ENCODE measurements at places on chromosomes 2 and 18.

GRCh38 chr2:218878926-218879761 is 1.5 kb upstream of the WNT10A start:
- no peak overlapping the region for H3K4me3 ChIP-seq
- H3K27me3 ChIP-seq, result no peaks in the 10 kb centered on the region
- peak; percentile 40 for DNase-seq
- H3K27ac ChIP-seq, result peak overlapping the region; percentile 25
- H3K36me3 ChIP-seq, result no peaks in the 10 kb centered on the region

DNA sequence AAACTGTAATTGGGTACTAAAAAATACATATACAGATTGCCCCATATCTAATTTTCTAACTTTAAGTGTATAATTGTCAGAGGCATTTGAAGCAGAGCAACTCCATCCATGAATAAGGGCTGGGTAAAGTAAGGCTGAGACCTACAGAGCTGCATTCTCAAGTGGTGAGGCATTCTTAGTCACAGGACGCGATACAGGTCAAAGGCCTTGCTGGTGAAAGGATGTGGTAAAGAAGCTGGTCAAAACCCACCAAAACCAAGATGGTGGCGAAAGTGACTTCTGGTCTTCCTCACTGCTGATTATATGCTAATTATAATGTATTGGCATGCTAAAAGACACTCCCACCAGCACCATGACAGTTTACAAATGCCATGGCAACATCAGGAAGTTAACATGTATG is 50.0 kb downstream of the SLC8A1 start:
- no peak overlapping the region for H3K4me3 ChIP-seq
- H3K4me1 ChIP-seq, result no peaks in the 10 kb centered on the region
- no peaks in the 10 kb centered on the region for H3K36me3 ChIP-seq
- no peaks in the 10 kb centered on the region for H3K27me3 ChIP-seq

DNA sequence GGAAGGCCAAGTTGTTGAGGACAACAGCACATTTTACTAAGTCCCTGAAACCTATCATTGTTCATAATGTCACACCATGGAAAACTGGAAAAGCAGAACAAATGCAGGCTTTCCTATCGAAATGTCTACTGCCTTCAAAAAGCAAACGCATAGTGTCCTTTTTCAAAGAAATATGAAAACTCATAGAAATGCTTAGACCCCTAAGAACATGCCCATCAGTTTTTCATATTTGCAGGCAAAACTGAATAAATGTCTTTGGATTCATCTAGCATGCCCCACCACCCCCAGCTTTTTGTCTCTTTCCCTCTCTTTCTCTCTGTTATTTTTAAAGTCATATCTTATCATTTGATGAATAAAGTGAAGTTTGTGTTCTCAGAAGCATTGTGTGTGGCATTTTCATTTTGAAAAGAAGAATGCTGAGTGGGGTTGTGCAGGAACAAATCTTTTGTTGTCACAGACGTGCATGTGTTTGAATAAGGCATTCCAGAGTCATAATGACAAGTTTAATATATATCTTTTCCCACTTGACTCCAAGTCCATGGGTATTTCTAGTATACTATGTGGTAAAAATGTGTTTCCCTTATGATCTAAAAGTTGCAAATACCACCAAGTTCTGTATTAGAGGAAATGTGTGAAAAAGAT is 2180.0 kb upstream of the PIK3C3 start:
- no peaks in the 10 kb centered on the region for H3K27me3 ChIP-seq
- no peak overlapping the region for H3K27ac ChIP-seq
- DNase-seq, result no peak

DNA sequence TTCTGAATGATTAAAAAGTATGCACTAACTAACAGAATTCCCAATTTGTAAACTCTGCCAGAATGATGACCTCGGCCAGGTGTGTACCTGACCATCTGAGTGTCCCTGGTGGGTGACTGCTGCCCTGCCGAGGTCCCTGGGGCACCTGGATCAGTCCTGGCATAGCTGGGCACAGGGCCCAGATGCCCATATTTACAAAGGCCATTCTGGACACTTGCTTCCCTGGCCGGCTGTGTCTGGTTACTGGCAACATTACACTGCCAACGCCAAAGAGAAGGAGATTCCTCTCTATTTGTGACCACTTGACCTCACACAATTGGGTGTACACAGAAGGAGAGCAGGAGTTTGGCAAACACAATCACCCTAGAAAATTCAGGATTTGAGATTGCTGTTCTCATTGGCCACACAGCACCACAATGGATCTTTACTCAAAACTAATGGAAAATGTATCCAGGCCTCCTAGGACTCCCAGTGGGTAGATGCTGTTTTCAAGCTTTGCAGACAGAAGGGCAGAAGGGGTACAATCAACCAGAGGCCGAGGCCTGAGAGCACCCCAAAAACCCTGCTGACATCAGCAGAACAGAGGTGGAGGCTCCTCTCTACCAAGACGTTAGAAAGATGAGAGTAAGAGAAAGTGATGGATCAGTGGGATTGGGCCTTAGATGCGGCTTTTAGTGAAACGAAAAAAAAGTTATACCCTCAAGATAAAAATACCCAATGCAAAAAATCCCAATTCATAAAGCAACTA is 58.3 kb upstream of the PXDN start:
- H3K27me3 ChIP-seq, result no peaks in the 10 kb centered on the region
- no peak overlapping the region for H3K27ac ChIP-seq
- no peaks in the 10 kb centered on the region for H3K4me1 ChIP-seq
- H3K36me3 ChIP-seq, result no peaks in the 10 kb centered on the region
- no peak overlapping the region for H3K4me3 ChIP-seq
- DNase-seq, result no peak

GRCh38 chr2:198374375-198375082 is 570.1 kb downstream of the PLCL1 start:
- H3K4me1 ChIP-seq, result no peaks in the 10 kb centered on the region
- DNase-seq, result peak; percentile 49
- no peak overlapping the region for H3K4me3 ChIP-seq
- H3K27ac ChIP-seq, result no peak overlapping the region

DNA sequence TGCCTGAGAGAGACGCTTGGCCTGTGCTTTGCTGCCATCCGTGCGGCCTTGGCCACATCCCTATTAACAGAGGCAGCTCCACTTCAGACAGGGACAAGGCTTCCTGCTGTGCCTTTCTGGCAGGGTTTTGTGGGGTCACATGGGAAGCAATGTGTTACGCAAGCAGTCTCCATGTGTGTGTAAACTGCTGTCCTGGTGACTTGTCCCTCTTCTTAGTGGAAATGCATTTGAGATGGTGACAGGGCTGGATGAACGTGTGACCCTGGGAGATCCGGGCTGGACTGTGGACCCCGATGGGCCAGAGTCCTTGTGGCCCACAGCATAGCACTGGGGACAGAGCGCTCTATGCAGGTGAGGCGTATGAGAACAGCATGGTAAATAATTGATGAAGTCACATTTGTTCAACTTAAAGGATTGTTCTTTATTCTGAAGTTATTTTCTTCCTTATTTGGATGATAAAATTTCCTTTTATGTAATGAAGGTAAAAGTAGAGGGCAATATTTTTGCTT is 23.2 kb downstream of the ASB1 start:
- no peak overlapping the region for H3K4me3 ChIP-seq
- H3K4me1 ChIP-seq, result no peaks in the 10 kb centered on the region
- H3K36me3 ChIP-seq, result peaks cover 2% of the 10 kb centered on the region
- H3K27ac ChIP-seq, result no peak overlapping the region
- H3K27me3 ChIP-seq, result no peaks in the 10 kb centered on the region
- no peak for DNase-seq

DNA sequence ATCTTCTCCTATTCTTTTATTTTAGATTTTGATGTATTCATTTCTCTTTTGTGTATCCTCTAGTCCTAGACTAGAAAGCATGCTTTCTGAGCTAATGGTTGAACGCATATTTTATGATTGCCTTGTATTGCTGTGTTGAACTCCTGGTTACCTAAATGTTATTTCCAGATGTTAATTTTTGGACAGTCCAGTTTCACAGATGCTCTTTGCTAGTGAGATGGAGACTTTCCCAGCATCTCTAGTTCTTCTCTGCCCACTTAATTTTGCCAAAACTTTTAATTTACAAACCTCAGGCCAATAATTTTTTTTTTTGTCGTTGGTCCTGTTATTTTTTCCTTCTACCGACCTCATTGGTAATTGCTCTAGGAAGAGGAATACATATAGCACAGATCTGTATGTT is 153.2 kb downstream of the HAUS1 start:
- no peak overlapping the region for H3K27ac ChIP-seq
- no peaks in the 10 kb centered on the region for H3K27me3 ChIP-seq
- no peaks in the 10 kb centered on the region for H3K36me3 ChIP-seq
- no peak for DNase-seq

- no peaks in the 10 kb centered on the region for H3K4me1 ChIP-seq
- H3K4me3 ChIP-seq, result no peak overlapping the region
- H3K36me3 ChIP-seq, result peaks cover 19% of the 10 kb centered on the region
- no peaks in the 10 kb centered on the region for H3K27me3 ChIP-seq
Observed at GRCh38 chr2:218434456-218434855, 15.5 kb downstream of the VIL1 start.

DNA sequence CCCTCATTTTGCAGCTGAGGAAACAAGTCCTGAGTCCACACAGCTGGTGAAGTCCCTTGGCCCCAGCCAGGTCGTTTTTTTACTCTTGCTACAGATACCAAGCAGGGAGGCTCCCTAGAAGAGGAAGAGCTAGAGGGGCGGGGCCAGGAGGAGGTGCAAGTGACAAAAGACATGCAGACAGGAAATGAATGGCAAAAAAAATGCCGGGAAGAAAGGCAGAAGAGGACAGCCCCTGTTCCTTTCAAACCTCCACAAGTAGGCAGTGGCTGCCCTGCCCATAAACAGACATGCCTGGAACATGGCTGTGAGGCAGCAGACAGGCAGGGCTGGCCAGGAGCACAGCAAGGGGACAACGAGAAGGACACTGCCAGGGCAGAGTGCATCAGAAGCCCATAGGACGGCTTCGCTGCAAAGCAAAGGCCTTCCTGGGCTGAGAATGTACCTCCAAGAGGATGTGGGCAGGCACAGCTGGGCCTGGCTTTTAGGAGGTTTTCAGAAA is 108.7 kb downstream of the ZBTB7C start:
- H3K4me3 ChIP-seq, result no peak overlapping the region
- no peaks in the 10 kb centered on the region for H3K36me3 ChIP-seq
- no peaks in the 10 kb centered on the region for H3K4me1 ChIP-seq

GRCh38 chr2:112870841-112871835 is 34.6 kb upstream of the IL1B start:
- no peaks in the 10 kb centered on the region for H3K4me1 ChIP-seq
- no peaks in the 10 kb centered on the region for H3K36me3 ChIP-seq
- no peaks in the 10 kb centered on the region for H3K27me3 ChIP-seq
- H3K4me3 ChIP-seq, result no peak overlapping the region
- H3K27ac ChIP-seq, result no peak overlapping the region

GRCh38 chr18:2108591-2108990 is 462.7 kb downstream of the METTL4 start:
- H3K4me3 ChIP-seq, result no peak overlapping the region
- no peaks in the 10 kb centered on the region for H3K27me3 ChIP-seq
- no peak for DNase-seq
- H3K27ac ChIP-seq, result no peak overlapping the region

DNA sequence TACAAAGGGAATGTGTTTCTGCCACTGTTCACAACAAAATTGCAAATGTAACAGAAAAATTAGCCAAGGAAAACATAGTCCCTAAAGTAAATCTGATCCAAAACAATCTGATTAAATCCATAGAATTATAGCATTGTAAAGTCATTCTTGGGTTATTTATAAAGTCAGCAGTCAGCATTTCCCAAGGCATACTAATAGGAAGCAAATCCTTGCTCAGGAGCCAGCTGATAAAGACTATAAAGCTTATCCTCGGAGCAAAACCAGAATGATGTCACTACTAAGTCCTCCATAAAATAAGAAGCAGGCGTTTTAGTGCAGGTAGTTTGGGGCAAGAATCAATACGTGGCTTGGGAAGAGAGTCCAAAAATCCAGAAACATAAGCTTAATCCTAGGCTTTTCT is 67.3 kb upstream of the CSRNP3 start:
- no peaks in the 10 kb centered on the region for H3K36me3 ChIP-seq
- H3K27ac ChIP-seq, result no peak overlapping the region
- no peaks in the 10 kb centered on the region for H3K27me3 ChIP-seq
- 0 out of 2 replicates have a peak, but pooled peaks cover 4% of the 10 kb centered on the region for H3K4me1 ChIP-seq

- H3K4me1 ChIP-seq, result no peaks in the 10 kb centered on the region
- no peaks in the 10 kb centered on the region for H3K36me3 ChIP-seq
- H3K27ac ChIP-seq, result no peak overlapping the region
- DNase-seq, result no peak
Observed at GRCh38 chr2:199228887-199229819, 228.6 kb downstream of the SATB2 start.

GRCh38 chr2:54529935-54530334 is 73.8 kb downstream of the SPTBN1 start:
- no peak overlapping the region for H3K4me3 ChIP-seq
- H3K27ac ChIP-seq, result no peak overlapping the region
- no peaks in the 10 kb centered on the region for H3K27me3 ChIP-seq
- no peaks in the 10 kb centered on the region for H3K36me3 ChIP-seq

DNA sequence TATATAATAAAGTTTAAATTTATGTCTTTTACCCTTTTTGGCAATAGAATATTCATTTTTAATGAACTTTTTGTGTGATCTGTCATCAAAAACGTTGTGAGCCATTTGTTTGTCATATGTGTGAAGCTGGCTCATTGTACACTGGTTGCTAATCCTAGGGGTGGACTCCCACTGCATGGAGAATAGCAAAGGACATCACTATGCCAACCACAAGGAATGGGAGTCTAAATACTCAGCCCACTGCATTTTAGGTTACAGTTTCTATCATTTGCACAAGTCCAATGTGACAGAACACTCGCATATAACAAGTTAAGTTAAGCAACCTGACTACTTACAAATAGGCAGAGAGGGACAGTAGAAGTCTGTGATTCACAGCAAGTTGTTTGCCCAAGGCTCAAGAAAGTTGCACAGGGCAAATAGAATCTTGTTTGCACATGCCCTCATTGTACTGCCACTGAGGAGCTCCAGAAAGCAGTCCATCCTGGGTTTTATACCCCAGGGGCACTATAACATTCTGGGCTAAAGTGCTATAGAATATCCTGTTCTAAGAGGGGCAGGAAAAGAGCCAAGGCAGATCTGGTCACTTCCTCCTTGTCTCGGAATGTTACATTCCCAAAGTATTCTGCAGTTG is 545.9 kb upstream of the GCFC2 start:
- peaks cover 5% of the 10 kb centered on the region for H3K4me1 ChIP-seq
- no peaks in the 10 kb centered on the region for H3K36me3 ChIP-seq
- H3K27ac ChIP-seq, result no peak overlapping the region
- H3K4me3 ChIP-seq, result no peak overlapping the region

DNA sequence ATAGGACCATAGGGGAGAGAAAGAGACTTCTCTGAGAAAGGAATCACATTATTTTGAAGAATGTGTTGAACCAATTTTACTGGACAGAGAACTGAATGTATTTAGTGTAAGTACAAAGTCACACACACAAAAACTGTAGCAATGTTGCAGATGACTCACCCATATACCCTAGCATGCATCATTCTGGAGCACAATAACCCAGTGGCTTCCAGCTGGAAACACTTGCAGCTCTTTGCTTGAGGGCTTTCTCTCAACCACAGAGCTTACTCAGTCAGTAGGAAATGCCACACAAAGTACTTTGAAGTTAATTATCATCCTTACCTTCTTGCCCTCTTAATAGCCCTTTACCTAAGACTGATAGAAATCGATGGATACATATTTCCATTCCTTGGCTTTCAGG is 760.0 kb upstream of the FSHR start:
- no peak for DNase-seq
- no peaks in the 10 kb centered on the region for H3K4me1 ChIP-seq
- no peak overlapping the region for H3K4me3 ChIP-seq
- no peak overlapping the region for H3K27ac ChIP-seq

Measured in Caco-2 (cell line).